Activated CD4-positive, alpha-beta T cell treated with anti-CD3 and anti-CD28 coated beads for 36 hours (primary cell): ENCODE measurements at places on chromosomes 2 and 18. TPM values are rescaled to one million over a fixed set of nuclear protein-coding genes. Genes with fewer than 3 reads are reported as not detected.

GRCh38 chr2:51013079-51013932 is 18.6 kb downstream of the NRXN1 start:
- DNase-seq = no peak

DNA sequence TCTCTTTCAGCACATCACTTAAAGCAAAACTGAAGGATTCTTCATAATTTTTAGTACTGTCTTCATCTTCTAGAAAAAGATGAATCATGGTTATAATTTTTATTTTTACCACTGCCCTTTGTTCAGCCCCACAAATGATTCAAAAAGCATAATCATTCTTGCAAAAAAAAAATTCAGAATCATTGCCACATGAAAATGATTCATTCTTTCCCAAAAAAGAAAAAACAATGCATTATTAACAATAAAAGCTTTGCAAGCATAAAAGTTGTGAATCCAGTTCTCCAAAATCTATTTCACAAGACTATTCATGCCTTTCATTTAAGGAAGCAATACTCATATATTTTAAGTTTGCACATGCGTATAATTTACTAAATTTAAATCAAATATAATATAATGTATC is 204.8 kb downstream of the RBM43 start:
- no peak for DNase-seq

DNA sequence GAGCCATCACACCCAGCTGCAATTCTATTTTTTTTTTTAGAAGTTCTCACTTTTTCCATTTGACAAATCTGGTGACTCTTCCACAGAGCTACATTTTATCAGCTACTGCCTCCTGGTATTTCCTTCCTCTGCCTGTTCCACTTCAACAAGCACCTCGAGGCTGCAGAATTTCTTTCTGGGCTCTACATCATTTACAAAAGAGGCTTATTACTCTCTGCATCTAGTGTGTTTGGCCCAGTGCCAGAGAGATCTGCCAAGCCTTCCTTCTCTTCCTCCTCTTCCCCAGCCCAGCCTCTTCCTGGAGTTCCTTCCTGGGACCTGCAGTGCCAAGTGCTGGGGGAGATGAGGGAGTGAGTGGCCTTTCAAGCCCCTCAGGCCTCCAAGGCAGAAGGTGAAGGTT is 119.6 kb upstream of the ITGA6 start:
- no peak for DNase-seq

- no peak for DNase-seq
These were observed 50.4 kb downstream of the ZC3H8 start for GRCh38 chr2:112204411-112204810.

The GPR35 gene
- 3.6 TPM for total RNA-seq
